Activated T-helper 1 cell treated with anti-CD3 and anti-CD28 coated beads, Interleukin-2, amount 50 U/mL, for 16 hours (primary cell): ENCODE measurements at places on chromosomes 2 and 18.

DNA sequence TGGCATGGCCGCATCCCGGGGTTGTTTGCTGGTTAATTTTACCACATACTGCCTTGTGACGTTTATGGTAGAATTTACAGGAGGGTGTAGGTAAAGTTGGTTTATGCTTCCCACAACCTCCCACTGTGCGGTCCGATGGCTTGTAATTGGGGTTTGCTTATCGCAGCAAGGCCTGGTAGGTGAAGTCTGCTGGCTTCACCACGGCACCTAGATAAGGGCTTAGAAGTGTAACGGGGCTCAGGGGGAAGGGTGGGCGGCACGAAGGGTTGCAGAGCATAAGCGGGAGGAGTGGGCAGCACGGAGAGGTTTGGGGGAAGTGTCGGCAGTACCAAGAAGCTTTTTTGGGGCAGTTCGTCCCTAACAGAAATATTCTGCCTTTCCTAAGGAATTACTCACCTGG is 39.0 kb upstream of the TMEM131 start:
- DNase-seq: no peak

DNA sequence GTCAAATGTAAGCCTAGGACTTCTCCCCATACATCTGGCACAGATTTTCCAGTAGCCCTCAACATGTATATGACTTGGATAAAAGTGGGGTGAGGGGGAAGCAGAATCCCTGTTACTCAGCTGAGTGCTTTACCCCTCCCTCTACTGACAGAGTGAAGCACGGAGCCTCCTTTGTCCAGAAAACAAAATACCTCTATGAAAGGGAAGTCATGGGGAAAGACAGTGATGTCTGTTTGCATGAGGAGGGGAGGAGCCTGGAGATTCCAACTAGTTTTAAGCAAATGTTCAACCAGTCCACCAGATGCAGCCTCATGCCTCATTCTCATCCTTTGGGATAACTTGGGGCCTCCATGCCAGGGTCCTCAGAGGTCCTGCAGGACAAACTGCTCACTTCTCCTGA is 203.9 kb downstream of the SMAD2 start:
- no peak for DNase-seq

DNA sequence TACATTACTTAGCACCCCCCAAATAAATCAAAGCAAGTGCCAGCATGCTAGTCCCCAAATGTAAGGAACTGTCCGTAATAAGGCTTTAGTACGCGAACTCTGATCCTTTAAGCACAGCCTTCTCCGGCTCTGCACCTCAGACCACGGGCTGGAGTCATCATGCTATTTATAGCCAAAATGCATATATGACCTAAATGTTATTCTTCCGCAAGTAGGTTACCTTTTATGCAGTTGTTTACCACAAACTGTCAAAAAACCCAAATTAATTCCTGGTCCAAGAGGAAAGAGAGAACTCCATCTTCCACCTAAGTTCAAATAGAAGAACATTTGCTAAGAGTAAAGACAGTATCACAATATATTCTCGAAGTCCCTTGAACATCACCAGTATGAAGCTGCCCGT is 42.7 kb downstream of the ZNF516 start:
- no peak for DNase-seq

- no peak for DNase-seq
Observed at GRCh38 chr18:34083910-34084535, 140.7 kb downstream of the NOL4 start.

DNA sequence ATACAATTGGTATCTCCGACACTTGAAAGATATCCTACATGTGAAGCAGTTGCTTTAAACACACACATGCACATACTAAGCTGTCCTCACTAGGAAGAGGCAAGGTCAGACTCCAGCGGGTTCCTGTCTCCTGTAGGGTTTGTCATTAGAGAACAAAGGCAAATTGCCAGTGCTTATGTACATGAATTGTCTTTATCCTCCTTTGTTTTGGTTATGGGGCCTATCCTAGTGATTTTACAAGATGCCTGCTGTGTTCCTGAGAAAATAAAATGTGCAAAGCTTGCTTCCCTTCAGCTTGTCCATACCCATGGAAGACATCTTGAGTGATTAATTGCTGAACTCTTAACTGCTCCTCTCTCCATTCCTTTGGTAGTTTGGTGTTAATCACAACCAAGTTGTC is 86.7 kb upstream of the SLC39A10 start:
- DNase-seq: no peak

GRCh38 chr2:26970928-26971627 is 641 bp downstream of the MAPRE3 start:
- DNase-seq: no peak

DNA sequence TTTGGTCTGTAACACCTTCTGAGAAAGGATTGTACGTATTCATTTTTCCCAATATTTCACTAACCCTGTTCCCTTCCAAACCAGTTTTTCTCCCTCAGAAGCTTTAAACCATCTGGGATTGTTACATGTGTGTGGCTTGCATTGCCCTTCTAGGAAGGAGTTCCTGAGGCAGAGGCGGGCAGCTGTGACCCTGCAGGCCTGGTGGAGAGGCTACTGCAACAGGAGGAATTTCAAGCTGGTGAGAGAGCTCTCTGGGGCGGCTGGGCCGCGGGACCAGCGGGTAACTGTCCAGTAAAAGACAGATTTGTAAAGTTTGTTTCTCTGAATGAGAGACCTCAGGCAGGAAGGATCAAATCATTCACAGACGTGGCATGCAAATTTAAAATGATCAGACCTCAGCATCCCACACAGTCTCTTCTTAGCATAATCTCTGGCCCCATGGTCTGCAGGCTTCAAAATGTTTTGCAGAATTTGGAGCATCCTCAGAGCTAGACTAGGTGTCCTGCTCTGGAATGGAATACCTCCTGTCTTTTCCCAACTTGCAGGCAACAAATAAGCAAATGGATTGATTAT is 40.2 kb upstream of the GPR17 start:
- no peak for DNase-seq

- no peak for DNase-seq
Observed at GRCh38 chr18:70293166-70293565, 4.3 kb downstream of the SOCS6 start.

- DNase-seq: no peak
Observed at GRCh38 chr2:214899751-214900150, 90.3 kb upstream of the BARD1 start.

DNA sequence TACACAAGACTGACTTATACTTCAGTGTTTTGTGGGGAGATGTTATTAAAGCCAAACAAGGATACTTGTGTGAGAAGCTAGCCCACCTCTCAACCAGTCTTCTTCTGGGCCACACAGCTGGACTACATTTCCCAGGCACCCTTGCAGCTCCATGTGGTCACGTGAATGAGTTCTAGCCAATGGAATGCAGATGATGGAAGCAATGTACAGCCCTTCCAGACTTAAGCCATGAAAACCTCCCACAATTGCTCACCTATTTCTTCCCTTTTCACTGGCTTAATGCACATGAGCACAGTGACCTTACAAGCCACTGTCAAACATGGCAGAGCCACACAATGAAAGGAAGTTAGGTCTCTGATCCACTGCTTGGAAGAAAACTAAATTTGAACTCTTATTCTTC is 20.4 kb upstream of the FEZ2 start:
- DNase-seq: no peak

DNA sequence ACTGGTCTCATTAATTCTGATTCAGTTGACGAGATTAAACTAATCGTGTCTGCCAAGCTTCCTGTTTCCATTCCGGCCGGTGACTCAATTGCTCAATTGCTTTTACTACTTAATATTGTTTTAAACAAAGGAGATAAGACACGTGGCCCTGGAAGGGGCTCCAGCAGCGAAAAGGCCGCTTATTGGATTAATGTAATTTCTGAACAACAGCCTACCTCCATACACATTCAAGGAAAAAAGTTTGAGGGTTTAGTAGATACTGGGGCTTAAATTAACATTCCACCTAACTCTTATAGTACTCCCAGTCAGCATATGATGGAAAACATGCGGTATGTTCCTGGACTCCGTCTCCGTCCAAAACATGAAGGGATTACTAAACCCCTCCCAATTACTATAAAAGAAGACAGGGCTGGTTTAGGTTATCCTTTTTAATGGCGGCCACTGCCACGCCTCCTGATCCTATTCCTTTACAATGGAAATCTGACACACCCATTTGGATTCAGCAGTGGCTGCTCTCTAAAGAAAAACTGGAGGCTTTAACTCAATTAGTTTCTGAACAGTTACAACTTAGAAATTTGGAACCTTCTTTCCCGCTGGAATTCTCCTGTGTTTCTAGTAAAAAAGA is 27.1 kb downstream of the VPS54 start:
- DNase-seq: no peak

- DNase-seq: no peak
Observed at GRCh38 chr2:235218486-235218907, 266.7 kb downstream of the SH3BP4 start.

- DNase-seq: no peak
Observed at GRCh38 chr18:56984731-56985130, 162.2 kb upstream of the BOD1L2 start.

GRCh38 chr2:86251840-86252266 is 52.6 kb downstream of the MRPL35 start:
- no peak for DNase-seq

- no peak for DNase-seq
Observed at GRCh38 chr2:47631792-47632398, 151.1 kb upstream of the MSH6 start.

DNA sequence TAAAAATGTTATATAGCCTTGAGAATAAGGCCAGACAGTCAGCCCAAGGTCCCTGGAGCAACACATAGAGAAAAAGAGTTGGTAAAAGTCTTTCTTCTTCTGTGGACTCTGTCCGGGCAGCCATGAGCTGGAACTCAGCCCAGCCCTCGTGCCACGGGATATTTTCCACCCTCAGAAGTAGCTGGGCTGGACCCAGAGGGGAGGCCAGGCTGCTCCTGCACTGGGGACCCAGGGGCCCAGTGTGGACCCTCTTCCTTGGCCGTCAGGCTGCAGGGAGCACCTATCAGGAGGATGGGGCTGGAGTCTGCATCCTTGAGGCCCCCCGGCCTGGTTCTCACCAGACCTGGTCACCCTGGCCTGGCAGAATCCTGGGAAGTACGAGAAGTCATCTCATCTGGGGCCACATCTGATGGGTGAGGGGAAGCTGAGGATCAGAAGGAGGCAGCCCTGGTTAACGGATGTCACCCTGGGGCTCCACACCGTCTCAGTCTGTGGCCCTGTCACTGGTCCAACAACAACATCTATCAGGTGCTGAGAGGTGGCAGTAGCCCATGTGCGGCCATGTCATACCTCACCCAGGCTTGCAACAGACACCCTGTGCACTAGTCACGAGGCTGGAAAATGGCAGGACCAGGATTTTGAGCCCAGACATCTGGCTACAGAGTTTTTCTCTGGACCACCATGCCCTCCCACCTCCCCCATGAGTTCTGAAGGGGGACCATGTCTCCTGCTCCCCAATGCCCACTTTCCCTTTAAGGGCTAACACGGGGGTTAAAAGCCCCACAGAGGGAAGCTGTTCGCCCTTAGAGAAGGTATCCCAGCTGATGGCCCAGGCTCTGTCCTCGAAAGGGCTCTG is 33.0 kb downstream of the SDC1 start:
- DNase-seq: no peak

GRCh38 chr18:61528961-61529360 is 195.7 kb downstream of the CDH20 start:
- no peak for DNase-seq

DNA sequence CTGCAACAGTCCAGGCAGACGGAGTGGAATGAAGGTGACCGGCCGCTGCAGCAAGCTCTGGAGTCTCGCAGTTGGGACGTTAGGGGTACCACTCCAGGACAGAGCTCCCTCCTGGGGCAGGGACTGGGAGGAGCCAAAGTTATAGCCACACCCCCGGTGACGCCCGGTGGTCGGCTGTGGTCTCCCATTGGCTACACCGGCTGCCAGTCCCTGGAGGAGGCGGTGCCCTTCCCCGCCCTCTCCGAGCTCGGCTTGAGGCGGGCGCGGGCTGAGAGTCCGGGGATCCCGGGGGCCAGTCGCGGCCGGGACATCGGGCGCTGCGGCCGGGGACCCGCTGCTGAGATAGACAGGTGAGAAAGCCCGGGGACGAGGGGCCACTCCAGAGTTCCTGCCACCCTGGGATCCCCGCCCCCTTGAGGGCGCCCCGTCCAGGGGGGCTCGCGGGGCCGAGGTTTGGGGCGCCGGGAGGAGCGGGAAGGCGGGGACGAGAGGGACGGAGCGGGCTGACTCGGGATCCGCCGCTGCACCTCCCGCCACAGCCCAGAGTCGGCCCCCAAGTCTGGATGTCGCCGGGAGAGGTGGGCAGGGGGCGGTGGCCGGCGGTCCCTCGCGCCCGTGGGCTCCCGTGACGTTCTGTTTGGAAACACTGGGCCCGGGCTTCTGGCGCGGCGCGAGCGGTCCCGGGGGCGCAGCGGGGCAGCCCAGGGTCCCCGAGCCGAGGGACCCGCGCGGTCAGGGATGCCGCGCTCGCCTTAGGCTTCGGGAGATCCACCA is at the start of gene PLEKHH2:
Gene PLEKHH2 (plus strand): TSS at position 231 of the 774 bp plus-strand sequence. CDS start 7,414 bp downstream, outside the sequence.
- peak; percentile 75 for DNase-seq

DNA sequence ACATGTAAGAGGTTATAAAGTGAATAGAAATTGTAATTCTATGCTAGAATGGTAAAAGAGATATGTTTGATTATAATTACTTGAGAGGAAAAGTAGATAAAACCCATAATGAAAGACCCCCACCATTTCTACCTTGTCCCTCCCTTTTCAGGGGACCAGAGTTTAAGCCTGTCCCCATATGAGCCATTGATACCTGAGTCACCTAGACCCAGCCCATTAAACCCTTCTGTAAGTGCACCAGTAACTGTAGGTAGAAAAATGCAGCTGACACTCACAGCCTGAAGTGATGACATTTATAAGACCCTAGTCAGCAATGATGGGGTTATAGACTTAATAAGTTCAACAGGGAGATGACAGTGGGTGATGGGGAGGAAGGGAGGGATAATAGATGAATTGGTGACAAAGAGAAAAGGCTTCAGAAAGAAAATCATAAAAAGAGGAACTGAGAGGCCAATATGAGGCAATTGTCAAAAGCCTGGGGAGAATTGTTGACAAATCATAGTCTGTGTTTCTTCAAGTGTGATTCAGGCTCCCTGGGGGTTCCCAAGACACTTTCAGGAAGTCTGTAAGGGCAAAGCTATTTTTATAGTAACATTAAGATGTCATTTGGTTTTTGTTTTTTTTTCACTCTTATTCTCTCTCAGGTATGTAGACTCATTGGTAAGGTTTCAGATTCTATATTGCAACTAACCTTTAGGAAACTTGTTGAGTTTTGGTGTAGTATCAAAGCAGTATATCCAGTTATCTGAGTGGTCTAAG is 544.2 kb downstream of the SATB2 start:
- no peak for DNase-seq
